ENCODE measurements at places on chromosomes 1 and 21. TPM values are rescaled to one million over a fixed set of nuclear protein-coding genes. Genes with fewer than 3 reads are reported as not detected.

The FMO3 gene
- total RNA-seq, result not detected

- no peak for DNase-seq
- no peaks in the 10 kb centered on the region for H3K4me1 ChIP-seq
- no peaks in the 10 kb centered on the region for H3K36me3 ChIP-seq
Measured at GRCh38 chr1:6508154-6508815, 16.8 kb upstream of the PLEKHG5 start.

- peaks cover 13% of the 10 kb centered on the region for H3K27me3 ChIP-seq
- no peak overlapping the region for H3K4me3 ChIP-seq
- H3K27ac ChIP-seq, result no peak overlapping the region
- DNase-seq, result no peak
- no peaks in the 10 kb centered on the region for H3K4me1 ChIP-seq
- no peaks in the 10 kb centered on the region for H3K36me3 ChIP-seq
Measured at GRCh38 chr1:17531682-17532487, 7.6 kb upstream of the ARHGEF10L start.

DNA sequence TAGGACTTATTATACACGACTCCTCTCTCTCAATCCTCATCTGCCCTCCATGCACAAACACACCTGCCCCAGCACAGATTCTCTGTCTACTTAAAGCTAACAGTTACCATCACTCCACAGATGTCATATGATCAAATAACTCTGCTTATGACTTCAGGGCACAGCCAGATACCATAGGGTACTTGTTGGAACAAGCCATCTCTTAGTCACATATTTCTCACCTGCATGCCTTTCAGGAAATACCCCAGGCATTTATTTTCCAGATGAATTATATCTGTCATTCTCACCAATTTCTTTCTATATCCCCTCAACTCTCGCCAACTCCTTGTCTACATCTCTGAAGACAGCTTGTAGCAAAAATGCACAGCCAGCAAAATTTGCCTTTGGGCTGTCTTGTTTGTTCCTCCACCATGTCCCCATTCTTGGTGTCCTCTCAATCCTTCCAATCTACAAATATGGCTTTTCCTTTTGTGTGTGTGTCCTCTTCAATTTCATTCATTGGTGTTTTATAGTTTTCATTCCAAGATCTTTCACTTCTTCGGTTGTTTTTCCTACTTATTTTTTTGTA, 353.9 kb upstream of the CAMK1G start:
- no peak for DNase-seq
- no peaks in the 10 kb centered on the region for H3K36me3 ChIP-seq
- H3K4me3 ChIP-seq, result no peak overlapping the region
- no peaks in the 10 kb centered on the region for H3K4me1 ChIP-seq

DNA sequence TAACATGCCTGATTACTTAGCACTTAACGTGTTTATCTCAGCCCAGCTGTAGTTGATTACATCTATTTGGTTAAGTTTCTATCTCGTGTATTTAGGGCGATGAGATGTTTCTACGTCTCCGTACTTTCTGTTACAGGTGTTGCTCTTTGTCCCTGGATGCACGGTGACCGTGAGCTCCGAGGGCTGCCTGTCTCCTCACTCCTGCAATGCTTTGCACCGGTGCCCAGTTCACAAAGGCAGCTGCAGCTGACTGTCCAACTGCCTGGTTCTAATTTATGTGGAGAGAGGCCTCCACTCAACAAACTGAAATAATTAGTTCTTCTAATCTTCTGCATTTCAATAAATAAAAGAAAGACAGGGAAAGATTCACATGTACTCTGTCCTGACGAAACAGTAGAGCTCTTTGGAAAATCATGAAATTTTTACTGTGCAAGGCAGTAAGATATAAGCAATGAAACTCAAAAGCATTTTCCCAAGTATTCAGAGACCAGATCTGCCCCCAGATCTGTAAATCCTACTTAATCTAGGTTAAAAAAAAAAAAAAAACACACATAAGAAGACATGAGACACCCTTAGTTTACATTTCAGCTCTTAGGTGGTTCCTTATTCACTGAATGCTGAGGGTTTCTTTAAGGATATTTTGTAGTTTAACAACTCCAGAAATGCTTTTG, 108.2 kb downstream of the TGFBR3 start:
- H3K4me3 ChIP-seq, result no peak overlapping the region
- no peak overlapping the region for H3K27ac ChIP-seq
- H3K36me3 ChIP-seq, result peaks cover 16% of the 10 kb centered on the region
- H3K27me3 ChIP-seq, result peaks cover 6% of the 10 kb centered on the region
- H3K4me1 ChIP-seq, result peaks cover 9% of the 10 kb centered on the region
- DNase-seq, result no peak
